Endothelial cell (in vitro differentiated cells): ENCODE measurements at places on chromosomes 6 and 20.

DNA sequence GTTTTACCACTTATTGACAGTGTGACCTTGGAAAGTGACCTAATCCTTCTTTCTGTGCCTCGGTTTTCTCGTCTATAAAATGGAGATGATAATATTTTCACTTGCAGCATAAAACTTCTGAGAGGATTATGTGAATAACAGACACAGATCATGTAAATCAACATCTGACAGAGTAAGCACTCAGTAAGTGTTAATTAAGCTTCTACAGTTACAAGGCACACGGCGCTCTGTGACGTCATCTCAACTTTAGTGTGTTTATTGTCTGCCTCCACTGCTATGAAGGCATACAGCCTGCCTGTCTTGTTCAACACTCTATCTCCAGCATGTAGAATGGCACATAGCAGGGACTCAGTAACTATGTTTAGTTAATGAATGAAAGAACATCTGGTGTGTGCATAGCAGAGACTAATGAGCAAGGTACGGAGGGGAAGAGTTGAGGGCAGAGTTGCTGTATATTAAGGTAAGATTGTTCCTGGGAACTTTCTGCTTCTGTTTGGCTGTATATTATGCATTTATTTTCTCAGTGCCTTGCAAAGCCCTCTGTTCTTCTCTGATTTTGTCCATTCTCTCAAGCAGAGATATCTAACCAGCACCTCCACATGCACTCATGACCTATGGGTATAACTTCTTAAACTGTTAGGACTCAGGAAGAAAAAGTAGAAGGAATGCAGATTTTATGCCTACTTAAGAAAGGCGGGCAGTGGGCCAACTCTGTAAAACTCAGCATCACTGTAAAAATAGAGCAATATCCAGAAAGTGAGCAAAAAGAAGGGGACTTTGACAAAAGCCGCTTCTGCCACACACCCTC, 66.4 kb upstream of the STMND1 start:
- no peak for DNase-seq

DNA sequence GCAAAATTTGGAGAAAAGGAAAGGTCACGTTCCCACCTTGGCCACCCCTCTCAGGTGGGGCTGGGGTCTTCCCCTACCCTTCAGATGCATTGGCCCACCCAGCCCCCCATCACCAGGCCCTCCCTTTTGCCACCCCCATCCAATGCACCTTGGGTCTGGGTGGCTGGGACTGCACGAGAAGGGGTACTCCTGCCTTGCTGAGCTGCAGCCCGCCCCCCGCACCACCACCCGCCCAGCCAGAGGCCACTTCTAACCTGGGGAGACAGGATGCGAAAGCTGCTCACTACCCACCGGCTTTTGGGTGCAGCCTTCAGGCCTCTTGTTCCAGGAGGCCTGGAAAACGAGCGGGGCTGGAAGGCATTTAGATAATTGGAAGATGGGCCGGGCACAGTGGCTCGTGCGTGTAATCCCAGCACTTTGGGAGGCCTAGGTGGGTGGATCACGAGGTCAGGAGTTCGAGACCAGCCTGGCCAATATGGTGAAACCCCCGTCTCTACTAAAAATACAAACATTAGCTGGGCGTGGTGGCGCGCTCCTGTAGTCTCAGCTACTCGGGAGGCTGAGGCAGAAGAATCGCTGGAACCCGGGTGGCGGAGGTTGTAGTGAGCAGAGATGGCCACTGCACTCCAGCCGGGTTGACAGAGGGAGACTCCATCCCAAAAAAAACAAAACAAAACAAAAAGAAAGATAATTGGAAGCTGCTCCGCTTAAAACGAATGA, 1.2 kb upstream of the CDC25B start:
- DNase-seq: no peak

DNA sequence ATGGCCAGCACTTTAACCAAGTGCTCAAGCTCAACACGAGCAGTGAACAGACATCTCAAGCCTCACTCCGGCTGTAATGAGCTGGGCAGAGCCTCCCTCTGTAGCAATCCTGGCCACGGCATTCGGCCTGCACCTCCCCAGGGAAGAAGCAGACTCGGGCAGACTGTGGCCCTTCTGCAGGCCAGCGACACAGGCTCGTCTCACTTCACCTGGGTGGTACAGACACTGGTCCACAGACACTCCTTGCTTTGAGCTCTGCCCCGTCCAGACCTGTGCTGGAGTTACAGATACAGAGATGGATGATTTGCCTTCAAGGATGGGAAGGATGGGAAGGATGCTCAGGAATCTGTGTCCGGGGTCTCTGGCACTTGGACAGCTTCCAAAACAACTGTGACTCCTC, 300.9 kb downstream of the PREX1 start:
- no peak for DNase-seq

DNA sequence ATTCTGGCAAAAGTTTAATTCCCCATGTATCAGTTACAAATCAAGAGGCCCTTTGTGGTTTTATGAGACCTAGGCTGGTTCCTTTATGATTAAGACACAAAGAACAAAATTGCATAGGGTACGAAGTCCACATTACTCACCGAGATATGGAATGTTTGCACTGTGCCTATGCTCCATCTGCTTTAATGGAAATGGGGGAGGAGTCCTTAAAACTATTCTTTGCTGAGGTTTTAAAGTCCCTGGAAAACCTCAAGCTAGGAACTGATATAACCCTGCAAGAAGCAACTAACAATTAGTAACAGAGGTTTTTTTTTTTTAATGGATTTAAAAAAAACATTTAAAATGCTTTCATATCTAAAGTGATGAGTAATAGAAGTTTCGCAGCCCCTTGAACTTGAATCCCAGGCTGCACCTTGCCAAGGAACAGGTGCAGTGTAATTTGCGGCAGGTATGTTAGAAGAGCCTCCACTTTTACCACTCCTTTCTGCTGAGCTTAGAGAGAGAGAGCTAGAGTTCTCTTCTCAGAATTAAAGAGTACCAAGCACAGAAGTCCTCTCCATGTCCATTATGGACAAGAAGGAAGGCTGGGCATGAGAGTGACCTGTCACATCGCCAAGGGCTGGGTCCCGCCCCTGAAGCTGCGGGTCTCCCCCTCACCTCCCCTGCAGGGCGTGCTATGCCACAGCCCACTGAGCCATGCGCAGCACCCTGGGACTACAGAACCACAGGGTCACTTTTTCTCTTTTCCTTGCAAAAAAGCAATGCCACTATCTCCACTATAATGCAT, 2.3 kb downstream of the SERPINB1 start:
- DNase-seq: no peak

DNA sequence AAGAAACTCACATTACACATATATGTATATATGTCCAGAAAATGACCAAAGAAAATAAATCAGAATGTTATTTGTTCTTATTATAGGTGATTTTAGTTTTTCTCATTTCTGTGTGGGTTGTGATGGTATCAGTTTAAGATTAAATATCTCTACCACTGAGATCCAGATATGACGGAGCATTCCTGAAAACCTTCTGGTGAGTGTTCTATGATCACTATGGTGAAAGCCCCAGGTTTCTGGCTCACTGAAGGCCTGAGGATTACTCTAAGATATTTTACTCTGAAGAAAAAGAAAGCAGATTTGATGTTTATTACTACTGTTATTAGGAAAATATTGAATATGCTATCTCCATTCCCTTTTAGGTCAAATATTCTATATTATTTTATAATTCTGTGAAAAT, 62.8 kb upstream of the L3MBTL3 start:
- no peak for DNase-seq
